ENCODE measurements at places on chromosomes 7 and 10. TPM values are rescaled to one million over a fixed set of nuclear protein-coding genes. Genes with fewer than 3 reads are reported as not detected.

DNA sequence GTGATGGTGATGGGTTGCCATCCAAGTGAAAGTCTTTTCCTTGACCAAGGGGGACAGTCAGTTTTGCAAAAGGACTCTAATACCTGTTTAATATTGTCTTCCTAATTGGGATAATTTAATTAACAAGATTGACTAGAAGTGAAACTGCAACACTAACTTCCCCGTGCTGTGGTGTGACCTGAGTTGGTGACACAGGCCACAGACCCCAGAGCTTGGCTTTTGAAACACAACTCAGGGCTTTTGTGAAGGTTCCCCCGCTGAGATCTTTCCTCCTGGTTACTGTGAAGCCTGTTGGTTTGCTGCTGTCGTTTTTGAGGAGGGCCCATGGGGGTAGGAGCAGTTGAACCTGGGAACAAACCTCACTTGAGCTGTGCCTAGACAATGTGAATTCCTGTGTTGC, 6.9 kb downstream of the PPIF start:
- DNase-seq: no peak

GRCh38 chr10:124539935-124540641, 78.5 kb downstream of the LHPP start:
- DNase-seq: no peak

DNA sequence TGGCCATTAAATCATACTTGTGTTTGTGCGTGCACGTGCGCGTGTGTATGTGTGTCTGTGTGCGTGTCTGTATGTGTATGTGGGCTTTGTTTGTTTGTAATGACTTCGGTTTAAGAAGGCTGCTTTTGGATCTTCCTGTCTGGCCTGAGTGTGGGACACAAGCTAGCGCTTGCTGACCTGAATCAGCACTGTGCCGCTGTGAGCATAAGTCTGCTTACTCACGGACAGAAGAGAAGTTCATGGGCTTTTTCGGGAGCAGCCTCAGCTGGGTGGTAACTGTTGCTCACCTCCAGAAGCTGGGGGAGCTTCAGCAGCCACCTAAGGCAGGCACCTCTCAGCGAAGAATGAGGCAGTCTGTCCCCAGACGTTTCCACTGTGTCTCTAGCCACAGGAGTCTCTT, 56.1 kb upstream of the TRUB1 start:
- no peak for DNase-seq

DNA sequence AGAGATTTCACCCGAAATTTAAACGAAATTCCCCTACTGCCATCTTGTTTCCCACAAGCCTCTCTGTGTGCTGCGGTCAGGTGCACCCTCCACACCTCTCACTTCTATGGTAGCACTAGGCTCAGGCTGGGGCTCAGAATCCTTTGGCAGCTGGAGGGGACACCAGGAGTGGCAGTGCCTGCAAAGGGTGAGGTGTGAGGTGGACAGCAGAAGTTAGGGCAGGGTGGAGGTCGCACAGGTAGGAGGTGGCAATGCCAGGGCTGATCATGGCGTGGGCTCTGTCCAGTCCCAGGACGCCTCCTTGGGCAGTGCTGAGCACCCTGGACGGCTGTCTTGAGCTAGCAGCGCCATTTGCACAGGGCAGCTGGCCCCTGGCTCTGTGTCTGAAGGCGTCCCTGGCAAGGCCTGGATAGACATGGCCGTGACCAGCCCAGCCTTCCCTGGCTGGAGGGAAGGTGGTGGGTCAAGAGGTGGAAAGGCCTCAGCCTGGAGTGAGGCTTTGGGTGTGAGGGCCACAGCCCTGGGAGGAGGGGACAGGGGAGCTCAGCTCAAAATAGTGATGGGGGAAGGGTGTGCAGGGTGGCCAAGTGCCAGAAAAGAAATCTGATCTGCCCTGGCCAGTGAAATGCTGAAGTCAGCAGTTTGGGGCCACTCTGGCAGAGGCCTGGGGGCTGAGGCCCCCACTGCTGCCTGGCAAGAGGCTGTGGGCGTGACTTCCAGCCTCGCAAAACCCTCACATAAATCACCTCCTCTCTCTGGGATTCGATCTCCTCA, 40.0 kb downstream of the ZCCHC24 start:
- DNase-seq: no peak

- DNase-seq: no peak
Measured at GRCh38 chr7:70356787-70357328, 758.6 kb downstream of the AUTS2 start.

DNA sequence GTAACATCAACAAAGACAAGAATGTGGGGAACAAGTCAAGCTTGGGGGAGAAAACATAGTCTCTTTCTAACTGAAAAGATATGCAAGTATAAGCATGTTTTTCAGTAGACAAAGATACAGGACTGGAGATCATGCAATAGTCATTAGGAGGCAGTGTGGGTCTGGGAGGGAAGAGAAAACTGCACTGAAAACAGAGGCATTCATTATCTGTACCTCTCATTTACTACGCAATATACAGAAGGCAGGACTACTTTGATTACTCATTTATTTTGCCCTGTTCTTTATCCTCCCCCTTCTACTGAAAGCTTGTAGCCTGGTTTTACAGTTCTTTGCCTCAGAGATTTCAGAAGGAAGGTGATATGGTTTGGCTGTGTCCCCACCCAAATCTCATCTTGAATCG, 341.2 kb downstream of the CRPPA start:
- no peak for DNase-seq

- DNase-seq: no peak
Measured at GRCh38 chr7:97305589-97305988, 188.1 kb downstream of the SDHAF3 start.

- no peak for DNase-seq
Measured at GRCh38 chr7:143451746-143452145, 8.5 kb downstream of the TAS2R60 start.

DNA sequence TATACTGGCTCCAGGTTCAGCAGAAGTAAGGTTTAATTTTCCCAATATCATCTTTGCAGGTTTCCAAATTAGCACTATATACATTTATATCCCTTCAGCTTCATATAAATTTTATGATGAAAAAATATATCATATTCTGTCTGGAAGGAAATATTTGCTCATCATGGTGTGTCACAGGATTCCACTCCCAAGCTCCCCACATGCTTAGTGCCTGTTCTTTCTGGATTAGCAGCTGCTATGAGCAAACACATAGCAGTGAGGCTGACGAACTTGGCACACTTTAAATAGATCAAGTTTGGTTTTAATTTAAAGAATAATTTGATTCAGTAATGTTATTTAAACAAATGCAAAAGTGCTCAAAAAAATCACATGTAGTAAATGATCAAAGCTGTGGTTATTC, 251.9 kb downstream of the AGMO start:
- DNase-seq: no peak

DNA sequence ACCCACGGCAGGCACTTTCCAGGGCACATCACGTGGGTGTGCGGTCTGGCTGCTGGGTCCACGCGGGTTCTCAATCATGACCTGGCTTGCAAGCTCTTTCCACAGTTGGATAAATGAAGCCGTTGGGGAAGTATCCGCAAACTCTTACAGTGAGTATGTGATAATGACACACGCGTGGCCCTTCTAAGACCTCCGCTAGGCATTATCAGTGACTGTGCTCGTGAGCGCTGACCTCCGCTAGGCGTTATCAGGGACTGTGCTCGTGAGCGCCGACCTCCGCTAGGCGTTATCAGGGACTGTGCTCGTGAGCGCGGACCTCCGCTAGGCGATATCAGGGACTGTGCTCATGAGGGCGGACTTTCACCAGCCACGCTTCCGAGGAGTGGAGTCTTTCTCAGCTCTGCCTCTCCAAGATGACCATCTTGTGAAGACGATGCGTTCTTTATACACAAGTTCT, 107.0 kb downstream of the WDR37 start:
- no peak for DNase-seq

DNA sequence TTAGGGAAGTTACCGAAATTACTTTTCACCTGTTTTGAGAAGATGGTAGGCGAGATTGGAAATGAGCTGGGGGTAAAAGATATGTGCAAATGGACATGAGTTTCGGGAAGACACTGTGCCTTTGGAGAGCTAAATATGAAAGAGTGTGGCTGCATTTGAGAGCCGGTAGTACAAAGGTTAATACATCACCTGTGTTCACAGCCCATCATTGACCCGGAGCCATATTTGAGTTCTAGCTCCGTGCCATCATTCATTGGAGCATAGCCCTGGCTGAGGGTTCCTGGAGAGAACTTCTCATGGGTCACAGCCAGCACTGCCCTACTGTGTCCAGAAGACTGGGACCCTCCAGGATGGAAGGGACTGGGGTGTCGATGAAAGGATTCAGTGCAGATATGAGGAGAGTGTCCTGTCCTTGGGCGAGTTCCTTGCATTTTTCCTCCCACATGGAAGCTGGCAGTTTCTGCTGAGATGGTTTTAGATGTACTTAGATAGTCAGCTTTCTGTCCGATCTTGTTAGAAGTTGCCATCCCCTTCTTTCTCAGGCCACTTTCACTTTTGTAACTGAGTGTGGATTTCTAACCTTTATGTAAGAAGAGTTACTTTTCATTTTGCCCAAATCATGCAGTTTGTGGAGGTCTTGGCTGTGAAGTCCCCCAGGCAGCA, 138.8 kb downstream of the JCAD start:
- no peak for DNase-seq

DNA sequence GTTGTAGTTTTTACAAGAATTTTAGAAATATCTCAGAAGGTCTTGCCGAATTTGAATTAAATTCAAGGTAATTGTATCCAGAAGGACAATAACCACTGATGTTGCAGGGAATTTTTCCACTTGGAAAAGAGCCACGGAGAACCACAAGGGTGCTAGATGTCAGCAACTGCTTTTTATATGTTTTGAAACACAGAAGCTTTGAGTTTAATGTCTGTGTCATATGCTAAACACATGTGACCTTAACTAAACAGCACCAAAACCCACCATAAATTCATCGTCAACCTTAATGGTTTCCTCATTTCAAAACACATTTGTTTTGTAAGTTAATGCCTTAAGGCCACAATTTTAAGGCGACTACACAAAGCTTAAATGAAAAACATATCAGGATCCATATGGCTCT, 106.9 kb downstream of the COL28A1 start:
- no peak for DNase-seq

DNA sequence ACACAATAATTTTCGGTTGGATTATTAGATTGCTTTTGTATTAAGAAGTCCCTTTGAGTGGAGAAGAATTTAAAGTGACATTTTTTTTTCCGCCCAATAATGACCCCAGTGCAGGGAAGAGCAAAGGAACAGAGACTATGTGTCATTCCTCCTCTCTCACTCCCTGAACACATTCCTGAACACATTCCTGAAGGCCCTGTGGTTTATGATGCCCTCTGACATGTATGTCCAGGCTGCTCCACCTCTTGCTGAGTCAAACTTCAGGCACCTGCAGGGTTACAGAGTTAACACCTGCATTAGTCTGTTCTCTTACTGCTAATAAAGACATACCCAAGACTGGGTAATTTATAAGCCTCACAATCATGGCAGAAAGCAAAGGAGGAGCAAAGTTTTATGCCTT, 704.0 kb upstream of the LRRN3 start:
- DNase-seq: no peak

DNA sequence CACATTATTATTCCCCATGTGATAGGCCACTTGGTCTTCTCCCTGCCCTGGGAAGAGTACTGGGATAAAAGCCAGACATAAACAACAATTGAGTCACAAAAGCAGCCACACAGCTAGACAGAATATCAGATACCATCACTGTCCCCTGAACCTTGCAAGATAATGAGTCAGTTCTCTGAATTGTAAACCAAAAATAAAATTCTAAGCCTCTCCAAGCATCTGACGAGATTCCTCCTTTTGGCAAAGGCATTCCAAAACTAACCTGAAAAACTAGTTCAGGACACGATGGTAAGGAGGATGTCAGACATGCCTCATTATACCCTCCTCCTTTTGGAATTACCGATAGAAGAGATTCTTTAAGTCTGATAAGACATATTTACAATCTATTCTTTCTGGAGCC, 450.7 kb downstream of the HTR7 start:
- no peak for DNase-seq

DNA sequence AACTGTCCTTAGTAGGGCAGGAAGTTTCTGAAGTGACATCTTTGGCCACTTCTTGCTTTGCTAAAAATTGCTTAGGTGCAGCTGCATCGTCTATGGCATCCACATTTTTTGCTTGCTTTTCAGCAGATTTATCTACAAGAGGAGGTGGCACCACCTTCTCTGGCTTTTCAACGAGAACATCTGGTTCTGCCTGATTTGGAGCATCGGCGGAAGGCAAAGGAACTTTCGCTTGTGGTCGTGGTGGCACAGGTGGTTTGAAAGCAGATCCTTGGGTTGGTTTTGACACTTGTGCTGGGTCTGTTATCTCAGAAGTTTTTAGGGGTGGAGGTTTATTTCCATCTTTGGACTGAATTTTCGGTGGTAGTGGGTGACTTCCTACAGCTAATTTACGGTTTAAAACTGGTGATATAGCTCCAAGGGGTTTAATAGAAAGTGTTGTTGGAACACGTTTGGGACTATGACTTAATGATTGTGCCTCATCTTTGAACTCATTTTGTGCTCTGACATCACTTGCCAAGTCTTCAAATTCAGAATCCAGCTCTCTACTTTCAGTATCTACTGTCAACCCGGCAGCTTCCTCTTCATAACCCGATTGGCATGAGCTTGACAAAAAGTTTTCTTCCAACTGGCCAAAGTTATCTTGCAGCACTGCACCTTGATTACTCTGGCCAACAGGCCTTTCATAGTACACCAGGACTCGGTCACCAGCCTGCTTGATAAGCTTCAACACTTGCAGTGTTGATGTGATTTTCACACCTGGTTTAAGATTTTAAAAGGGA, 44.0 kb downstream of the SLC18A2 start:
- no peak for DNase-seq

- DNase-seq: no peak
Measured at GRCh38 chr7:149595541-149595940, 97.9 kb upstream of the ZNF746 start.

GRCh38 chr10:22977751-22978150, 49.9 kb downstream of the ARMC3 start:
- no peak for DNase-seq

GRCh38 chr10:102352066-102352715, 43.3 kb upstream of the NFKB2 start:
- no peak for DNase-seq

The IL6 gene
- total RNA-seq: 12.0 TPM

The TSPAN12 gene
- total RNA-seq: 9.6 TPM

The PHKG1 gene
- not detected for total RNA-seq

The THNSL1 gene
- 2.0 TPM for total RNA-seq

The HIP1 gene
- total RNA-seq: 17.7 TPM

The C7orf33 gene
- total RNA-seq: not detected

The RBM17 gene
- total RNA-seq: 50.6 TPM

The MMRN2 gene
- total RNA-seq: 57.2 TPM

The CTTNBP2 gene
- 25.0 TPM for total RNA-seq

The CYP3A4 gene
- total RNA-seq: not detected

The CYP26C1 gene
- total RNA-seq: not detected

The ZNF853 gene
- 14.0 TPM for total RNA-seq

The RBP4 gene
- total RNA-seq: 36.8 TPM
